Hippocampal formation (tissue), 2 donors: ENCODE measurements at places on chromosomes 12 and 14.

DNA sequence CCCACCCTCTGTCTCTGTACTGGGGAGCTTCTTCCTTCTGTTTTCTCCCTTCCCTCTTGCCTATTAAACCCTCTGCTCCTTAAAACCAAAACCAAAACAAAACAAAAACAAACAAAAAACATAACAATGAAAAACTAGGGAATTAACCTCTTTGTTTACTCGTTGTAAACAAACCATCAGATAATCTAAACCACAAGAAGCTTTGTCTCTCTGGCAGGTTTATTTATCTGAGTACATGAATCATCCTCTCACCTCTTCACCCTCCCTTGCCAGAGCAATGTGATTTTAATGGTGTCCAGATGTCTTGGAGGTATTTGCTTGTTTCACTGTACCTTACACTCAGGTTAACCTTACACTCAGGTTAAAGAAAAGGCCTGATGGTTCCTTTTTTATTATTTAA, 66.1 kb downstream of the DYRK2 start:
- DNase-seq = no peak

GRCh38 chr14:39229601-39230110, 4.1 kb upstream of the MIA2 start:
- no peak for DNase-seq

DNA sequence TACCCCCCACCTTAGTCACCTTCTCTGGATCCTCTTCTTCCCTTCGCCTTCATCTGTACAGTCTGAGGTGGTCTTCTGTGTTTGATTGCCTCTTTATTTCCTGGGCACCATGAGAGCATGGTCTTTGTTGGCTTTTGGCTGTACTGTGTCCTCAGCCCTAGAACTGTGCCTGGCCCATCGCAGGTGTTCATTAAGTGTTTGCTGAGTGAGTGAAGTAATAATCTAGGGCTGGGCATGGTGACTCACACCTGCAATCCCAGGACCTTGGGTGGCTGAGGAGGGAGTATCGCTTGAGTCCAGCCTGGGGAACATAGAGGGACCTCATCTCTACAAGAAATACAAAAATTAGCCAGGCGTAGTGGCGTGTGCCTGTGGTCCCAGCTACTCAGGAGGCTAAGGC, 13.9 kb downstream of the ALDH2 start:
- DNase-seq = no peak

DNA sequence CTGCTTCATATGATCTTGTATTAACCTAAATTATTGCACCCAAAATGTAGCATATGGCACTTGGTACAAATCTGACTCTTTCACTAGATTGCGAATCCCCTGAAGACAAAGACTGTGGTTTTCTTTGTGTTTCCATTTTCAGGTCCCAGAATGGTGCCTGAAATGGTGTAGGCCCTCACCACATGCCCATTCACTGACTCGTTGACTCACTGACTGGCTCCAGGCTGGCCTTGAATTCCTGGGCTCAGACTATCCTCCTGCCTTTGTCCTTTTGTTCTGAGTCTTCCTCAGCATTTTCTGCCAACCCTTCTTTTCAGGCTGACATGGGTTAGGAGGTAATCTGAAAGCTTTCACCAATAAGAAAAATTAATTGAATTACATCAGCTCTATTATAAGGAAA, 368.7 kb upstream of the GARIN6 start:
- DNase-seq = no peak

GRCh38 chr14:54338696-54339317, 58.0 kb upstream of the CDKN3 start:
- DNase-seq = no peak

- DNase-seq = no peak
These were observed 421.1 kb downstream of the DPF3 start for GRCh38 chr14:72472845-72473244.

DNA sequence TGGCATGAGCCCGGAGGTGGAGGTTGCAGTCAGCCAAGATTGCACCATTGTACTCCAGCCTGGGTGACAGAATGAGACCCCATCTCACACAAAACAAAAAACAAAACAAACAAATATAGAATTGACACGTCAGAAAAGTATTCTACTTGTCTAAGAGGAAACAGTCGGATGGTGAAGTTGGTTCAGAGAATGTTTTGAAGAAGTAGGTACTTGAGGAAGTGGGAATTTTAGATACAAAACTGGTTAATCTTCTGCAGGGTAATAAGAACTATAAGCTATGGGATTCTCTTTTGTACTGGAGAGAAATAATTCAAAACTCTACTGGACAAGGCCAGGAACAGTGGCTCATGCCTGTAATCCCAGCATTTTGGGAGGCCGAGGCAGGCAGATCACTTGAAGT, 14.6 kb upstream of the TCTN1 start:
- no peak for DNase-seq
